ENCODE measurements at places on chromosomes 5 and 9.

DNA sequence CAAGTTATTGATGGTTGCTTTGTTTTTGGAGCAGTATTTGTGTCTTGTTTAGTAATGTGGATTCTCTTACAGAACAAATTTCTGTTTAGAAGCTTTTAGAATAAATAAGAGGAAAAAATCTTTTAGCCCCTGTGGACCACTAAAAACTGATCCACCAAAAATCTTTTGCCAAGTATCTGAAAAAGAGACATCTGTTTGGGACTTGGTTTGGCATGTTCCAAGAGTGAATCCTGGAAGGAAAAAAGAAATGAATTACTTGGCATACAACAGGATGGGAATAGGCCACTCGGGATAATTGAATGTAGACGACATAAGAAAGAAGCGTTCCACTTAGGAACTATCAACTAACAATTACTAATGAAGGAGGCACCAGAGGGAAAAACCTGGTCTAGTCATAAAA lies 1350.1 kb upstream of the C9orf72 start:
- H3K4me3 ChIP-seq = no peak overlapping the region
- H3K36me3 ChIP-seq = no peaks in the 10 kb centered on the region
- DNase-seq = no peak
- H3K4me1 ChIP-seq = no peaks in the 10 kb centered on the region

DNA sequence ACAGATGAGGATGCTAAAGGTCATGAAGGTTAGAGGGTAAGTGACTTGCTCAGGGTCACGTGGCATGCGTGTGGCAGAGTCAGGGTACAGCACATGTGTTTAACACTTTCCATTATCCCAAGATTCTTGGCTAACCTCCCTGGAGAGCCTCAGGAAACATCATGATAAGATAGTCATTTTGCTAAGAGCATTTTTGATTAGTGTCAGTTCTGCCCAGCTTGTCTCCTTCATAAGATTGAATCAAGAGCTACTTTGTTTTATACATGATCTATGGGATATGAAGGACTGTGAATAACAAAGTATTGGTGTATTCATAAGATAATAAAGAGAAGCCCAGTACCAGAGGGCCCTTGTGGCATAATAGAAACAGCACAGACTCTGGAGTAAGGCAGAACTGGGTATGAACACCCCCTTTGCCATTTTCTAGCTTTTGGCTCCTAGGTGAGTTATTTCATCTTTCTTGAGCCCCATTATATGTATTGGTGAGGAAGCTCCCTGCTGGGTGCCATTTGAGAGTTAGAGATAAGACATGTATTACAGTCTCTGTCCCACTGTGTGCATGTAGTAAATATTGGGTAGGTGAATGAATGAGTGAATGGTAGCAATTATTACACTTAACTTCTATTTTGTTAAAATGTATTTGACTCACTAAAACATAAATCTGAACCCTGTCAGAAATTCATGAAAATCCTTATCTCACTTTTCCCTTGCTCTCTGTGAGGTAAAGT lies 16.1 kb downstream of the PTPDC1 start:
- H3K36me3 ChIP-seq = peaks cover 6% of the 10 kb centered on the region
- no peaks in the 10 kb centered on the region for H3K27me3 ChIP-seq
- H3K27ac ChIP-seq = no peak overlapping the region
- DNase-seq = no peak
- H3K4me3 ChIP-seq = no peak overlapping the region

GRCh38 chr5:159642379-159642778 lies 273.9 kb upstream of the ADRA1B start:
- no peak overlapping the region for H3K4me3 ChIP-seq
- H3K4me1 ChIP-seq = no peaks in the 10 kb centered on the region
- H3K36me3 ChIP-seq = no peaks in the 10 kb centered on the region
- H3K27ac ChIP-seq = no peak overlapping the region

GRCh38 chr9:20990867-20991266 lies 40.6 kb downstream of the HACD4 start:
- H3K27me3 ChIP-seq = no peaks in the 10 kb centered on the region
- H3K36me3 ChIP-seq = peaks cover 50% of the 10 kb centered on the region
- H3K27ac ChIP-seq = no peak overlapping the region
- H3K4me3 ChIP-seq = no peak overlapping the region
- peaks cover 5% of the 10 kb centered on the region for H3K4me1 ChIP-seq
- no peak for DNase-seq

DNA sequence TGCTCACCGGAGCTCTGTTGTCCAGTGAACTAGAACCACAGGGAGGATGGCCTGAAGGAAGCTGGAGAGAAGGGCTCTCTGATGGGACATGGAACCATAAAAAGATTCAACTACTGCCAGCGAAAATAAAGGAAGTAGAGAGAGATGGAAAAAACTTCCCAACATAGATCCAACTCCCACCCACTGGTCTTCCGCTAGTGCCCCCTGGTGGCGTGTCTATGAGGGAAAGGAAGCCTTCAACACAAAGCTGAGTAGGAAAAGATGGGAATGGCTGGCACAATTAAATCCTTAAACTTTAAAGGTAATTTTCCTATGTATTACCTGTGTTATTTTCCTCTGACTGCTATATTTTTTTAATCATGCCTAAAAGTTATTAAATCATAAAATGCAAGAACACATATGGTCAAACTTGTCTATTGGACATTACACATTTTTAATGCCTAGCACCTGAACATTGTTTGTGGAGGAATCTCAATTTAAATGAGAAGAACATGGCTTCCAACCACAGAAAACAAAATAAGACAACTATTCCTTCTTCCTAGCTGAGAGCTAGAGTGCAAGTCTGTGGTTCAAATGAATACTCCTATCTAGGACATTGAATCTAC lies 51.5 kb downstream of the CEP120 start:
- H3K4me3 ChIP-seq = no peak overlapping the region
- H3K27ac ChIP-seq = no peak overlapping the region
- H3K4me1 ChIP-seq = no peaks in the 10 kb centered on the region
- peaks cover 47% of the 10 kb centered on the region for H3K36me3 ChIP-seq

DNA sequence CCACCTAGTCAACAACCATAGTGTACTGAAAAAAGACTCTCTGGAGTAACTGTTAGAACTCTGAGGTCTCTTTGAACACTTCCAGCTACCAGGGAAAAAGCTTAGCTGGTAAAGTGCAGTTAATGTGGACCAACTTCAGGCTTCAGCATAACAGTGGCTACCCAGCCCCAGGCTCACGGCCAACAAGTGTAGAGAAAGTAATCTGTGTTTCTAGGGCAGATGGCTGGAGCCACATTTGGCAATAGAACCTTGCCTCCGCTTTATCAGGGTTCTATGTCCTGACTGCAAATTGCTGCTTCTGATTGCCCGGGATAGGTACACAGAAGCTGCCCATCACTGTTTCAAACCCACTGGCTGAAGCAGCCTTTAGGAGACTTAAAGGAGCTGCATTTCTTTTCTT lies 76.0 kb upstream of the SIMC1 start:
- DNase-seq = no peak
- peaks cover 37% of the 10 kb centered on the region for H3K27me3 ChIP-seq
- H3K4me3 ChIP-seq = no peak overlapping the region

GRCh38 chr5:179765400-179765799 lies 28.4 kb upstream of the LTC4S start:
- no peak overlapping the region for H3K4me3 ChIP-seq
- DNase-seq = no peak
- peak overlapping the region; percentile 67 for H3K27ac ChIP-seq
- peaks cover 28% of the 10 kb centered on the region for H3K4me1 ChIP-seq

- no peak overlapping the region for H3K27ac ChIP-seq
- H3K27me3 ChIP-seq = no peaks in the 10 kb centered on the region
- peaks cover 19% of the 10 kb centered on the region for H3K4me1 ChIP-seq
- peaks cover 4% of the 10 kb centered on the region for H3K36me3 ChIP-seq
These were observed 36.2 kb upstream of the ADAM19 start for GRCh38 chr5:157611571-157612476.

GRCh38 chr5:159878988-159879471 lies 37.3 kb upstream of the ADRA1B start:
- peaks cover 10% of the 10 kb centered on the region for H3K4me1 ChIP-seq
- H3K4me3 ChIP-seq = peak overlapping the region; percentile 24
- DNase-seq = no peak
- H3K27me3 ChIP-seq = peaks cover 3% of the 10 kb centered on the region
- peak overlapping the region; percentile 85 for H3K27ac ChIP-seq

DNA sequence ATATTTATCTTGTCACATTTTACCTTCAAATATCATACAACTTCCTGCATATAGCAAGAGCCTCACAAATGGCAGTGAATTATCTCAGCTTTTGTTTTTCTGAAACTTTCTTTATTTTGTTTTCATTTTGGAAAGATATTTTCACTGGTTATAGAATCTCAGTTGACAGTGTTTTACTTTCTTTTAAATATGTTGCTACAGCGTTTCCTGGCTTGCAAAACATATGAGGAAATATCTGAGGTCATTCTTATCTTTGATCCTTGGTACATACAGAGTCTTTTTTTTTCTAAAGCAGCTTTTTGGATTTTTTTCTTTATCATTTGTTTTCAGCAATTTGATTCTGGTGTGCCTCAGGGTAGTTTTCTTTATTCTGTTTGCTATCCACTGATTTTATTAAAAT lies 77.6 kb upstream of the CEP78 start:
- no peak for DNase-seq
- no peaks in the 10 kb centered on the region for H3K36me3 ChIP-seq
- H3K4me1 ChIP-seq = no peaks in the 10 kb centered on the region
- H3K4me3 ChIP-seq = no peak overlapping the region
- H3K27ac ChIP-seq = no peak overlapping the region

- no peak overlapping the region for H3K4me3 ChIP-seq
- H3K27me3 ChIP-seq = no peaks in the 10 kb centered on the region
- H3K36me3 ChIP-seq = peaks cover 4% of the 10 kb centered on the region
- H3K4me1 ChIP-seq = peaks cover 29% of the 10 kb centered on the region
- DNase-seq = peak; percentile 7
- no peak overlapping the region for H3K27ac ChIP-seq
These were observed 256.1 kb upstream of the ANKRD55 start for GRCh38 chr5:56489272-56489671.

- H3K27ac ChIP-seq = no peak overlapping the region
- no peaks in the 10 kb centered on the region for H3K27me3 ChIP-seq
- no peak for DNase-seq
- peaks cover 6% of the 10 kb centered on the region for H3K4me1 ChIP-seq
- peaks cover 9% of the 10 kb centered on the region for H3K36me3 ChIP-seq
- no peak overlapping the region for H3K4me3 ChIP-seq
These were observed 46.4 kb downstream of the CDK7 start for GRCh38 chr5:69281114-69281513.

- H3K27me3 ChIP-seq = peaks cover 7% of the 10 kb centered on the region
- no peak for DNase-seq
- H3K4me1 ChIP-seq = no peaks in the 10 kb centered on the region
- no peak overlapping the region for H3K27ac ChIP-seq
- H3K4me3 ChIP-seq = no peak overlapping the region
- no peaks in the 10 kb centered on the region for H3K36me3 ChIP-seq
These were observed 127.9 kb upstream of the RASA1 start for GRCh38 chr5:87139795-87140194.

Data from type B pancreatic cell (in vitro differentiated cells).